NCI-H510A (cell line): ENCODE measurements at places on chromosomes 16 and 17.
A peak's percentile ranks its signal among the peaks of the same experiment; 100 is the strongest.

- DNase-seq = no peak
These were observed 734.0 kb downstream of the MAF start for GRCh38 chr16:78866521-78866920.

- DNase-seq = peak; percentile 70
These were observed 29.7 kb downstream of the RAI1 start for GRCh38 chr17:17710728-17711541.

- DNase-seq = no peak
These were observed 57.0 kb downstream of the BAIAP2 start for GRCh38 chr17:81091774-81092517.

DNA sequence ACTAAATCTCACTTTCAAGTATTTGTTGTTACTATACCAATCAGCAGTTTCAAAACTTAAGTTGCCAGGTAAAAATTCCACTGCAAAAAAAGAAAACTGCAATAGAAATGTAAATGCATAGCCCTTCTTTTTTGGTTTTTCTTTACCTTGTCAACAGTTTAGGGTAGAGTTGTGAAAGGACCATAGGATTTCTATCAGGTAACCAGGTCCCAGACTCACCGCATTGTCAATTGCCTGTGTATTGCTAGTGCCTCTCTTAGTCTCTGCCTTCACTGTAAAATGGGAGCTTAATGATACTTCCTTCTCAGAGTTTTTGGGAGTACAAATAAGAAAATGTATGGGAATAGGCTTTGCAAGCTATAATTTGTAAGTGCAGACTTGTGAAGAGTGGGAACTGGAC lies 145.0 kb downstream of the FTO start:
- no peak for DNase-seq

GRCh38 chr17:50132104-50132794 lies 2.3 kb upstream of the SAMD14 start:
- no peak for DNase-seq

GRCh38 chr17:71286625-71287024 lies 834.2 kb upstream of the SOX9 start:
- DNase-seq = no peak

DNA sequence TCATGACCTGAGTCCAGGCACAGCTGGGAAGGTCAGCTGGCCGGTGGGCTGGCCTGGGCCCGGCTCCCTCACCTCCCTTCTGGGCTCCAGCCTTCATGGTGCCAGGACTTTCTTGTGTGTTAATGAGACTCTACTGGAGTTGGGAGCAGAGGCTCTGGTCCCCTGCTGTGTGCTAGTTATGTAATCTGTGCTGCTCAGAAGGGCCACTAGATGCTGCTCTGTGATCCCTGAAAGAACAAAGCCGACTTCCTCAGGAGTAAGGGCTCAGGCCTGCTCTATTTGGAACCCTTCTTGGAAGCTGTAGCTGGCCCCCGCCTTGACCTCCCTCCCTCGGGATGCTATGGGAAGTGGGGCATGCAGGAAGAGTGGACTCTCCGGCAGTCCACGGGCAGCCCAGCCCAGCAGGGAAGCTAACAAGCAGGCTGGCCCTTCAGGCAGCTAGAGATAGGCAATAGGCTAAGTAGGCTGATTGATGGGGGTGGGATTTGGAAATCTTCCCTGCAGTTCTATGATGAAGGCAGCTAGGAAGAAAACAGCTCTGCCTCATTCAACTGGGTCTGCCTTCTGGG lies 3.3 kb upstream of the CDK5R1 start:
- peak; percentile 57 for DNase-seq

GRCh38 chr17:21295036-21295952 lies 10.8 kb downstream of the MAP2K3 start:
- DNase-seq = no peak

GRCh38 chr16:85372627-85373372 lies 240.3 kb upstream of the GSE1 start:
- DNase-seq = no peak

DNA sequence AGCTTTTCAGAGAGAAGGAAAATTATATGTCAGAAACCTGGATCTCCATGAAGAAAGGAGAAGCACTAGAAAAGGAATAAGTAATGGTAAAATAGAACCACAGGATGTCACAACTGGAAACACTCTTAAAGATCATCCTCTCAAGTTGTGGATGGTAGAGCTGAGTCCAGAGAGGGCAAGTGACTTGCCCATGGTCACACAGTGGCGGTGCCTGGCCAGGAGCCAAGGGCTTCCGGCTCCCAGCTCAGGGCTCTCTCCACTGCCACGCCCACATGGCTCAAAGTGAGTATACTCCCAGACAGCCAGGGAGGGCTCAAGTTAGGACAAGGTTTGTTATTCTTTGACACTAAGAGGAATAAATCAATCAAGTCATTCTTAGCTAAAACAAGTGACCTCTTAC lies 159.8 kb downstream of the COPRS start:
- DNase-seq = no peak

GRCh38 chr16:19265380-19265930 lies 20.1 kb upstream of the CLEC19A start:
- DNase-seq = no peak

DNA sequence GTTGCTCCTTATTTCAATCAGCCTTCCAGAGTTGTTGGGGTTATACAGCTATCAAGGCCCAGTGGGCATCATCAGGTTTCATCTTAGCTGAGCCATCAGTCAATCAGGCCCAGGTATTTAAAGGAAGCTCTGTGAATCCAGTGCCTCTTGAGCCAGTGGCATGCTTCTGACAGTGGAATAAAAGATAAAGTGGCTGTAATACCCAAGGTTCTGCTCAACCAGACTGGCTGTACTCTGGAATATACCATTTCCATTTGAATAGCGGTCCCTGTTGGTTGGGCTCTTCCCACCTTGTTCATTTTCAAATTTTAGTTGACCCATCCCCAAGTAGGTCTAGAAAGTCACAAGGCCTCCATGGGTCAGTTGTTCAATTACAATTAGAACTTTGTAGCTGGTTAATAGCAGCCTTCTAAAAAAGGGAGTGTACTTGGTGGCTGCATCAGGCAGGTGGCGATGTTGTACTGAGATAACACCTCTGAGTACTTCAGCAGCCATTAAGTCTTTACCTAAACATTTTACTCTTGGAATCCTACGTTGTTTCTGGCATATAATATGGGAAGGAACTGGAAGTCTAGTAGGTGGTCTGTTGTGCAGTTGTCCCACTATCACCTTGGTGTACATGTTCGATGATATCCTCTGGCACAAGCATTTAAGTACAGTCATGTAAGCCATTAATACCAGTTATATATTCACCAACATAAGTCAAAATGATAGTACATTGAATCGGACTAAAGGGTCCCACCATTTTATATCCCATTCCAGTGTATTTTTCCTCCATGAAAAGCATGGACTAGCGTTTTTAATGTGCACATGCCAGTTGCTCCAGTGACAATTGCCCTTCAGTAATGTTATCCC lies 294.1 kb downstream of the BCAS3 start:
- peak; percentile 11 for DNase-seq

GRCh38 chr16:47858333-47858982 lies 297.3 kb downstream of the ABCC12 start:
- no peak for DNase-seq

- DNase-seq = no peak
These were observed 2.2 kb upstream of the ATP6V0A1 start for GRCh38 chr17:42456223-42457106.

DNA sequence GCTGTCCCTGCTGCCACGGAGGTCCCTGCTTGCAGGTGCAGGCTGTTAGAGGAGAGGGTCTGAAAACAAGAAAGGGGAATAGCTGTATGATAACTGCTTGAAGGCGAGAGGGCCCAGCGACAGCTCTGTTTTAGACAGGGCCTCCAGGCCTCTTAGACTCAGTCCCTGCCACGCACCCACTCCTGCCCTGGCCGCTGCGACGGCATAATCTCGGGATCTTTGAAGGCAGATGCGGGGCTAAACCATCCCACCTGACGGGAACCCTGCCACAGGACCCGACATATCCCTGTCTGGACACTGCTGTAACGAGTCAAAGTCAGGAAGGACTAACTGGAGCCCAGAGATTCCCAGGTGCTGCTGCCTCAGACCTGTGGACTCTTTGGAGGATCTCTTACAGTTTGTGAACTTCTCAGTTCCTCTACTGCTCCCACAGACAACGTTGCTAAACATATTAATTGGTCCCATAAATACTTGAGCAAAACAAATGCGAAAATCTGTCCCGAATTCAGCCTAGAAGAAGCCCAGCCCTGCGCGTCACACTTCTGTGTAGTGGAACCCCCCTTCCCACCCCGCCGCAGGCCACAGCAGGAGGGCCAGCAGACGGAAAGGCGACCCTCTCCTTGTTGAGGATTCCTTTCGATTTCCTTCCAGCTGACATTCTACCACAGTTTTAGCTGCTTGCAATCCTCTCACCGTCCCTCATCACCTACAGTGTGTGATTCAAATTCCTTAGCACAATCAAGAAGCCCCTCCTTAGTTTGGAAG lies 998 bp upstream of the TMEM11 start:
- no peak for DNase-seq

GRCh38 chr16:69040144-69040909 lies 65.1 kb upstream of the HAS3 start:
- DNase-seq = no peak

DNA sequence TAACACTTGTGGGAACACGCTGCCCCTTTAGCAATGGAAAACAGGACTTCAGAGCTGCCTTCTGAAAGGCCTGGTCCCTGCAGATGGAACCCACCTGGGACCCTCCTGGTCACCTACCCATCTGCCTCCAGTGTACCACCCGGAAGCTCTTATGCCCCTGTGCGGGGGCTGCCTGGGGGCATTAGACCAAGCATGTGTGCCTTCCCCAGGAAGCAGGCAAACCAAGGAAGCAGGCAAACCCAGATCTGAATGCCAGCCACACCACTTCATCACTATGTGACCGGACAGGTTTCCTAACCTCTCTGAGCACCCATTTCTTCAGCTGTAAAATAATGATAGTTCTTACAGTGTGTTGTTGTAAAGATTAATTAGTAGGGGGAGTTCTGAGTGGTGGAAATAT lies 20.8 kb upstream of the LRRC37A3 start:
- DNase-seq = no peak

GRCh38 chr17:67582673-67583081 lies 135.1 kb upstream of the NOL11 start:
- DNase-seq = peak; percentile 89

DNA sequence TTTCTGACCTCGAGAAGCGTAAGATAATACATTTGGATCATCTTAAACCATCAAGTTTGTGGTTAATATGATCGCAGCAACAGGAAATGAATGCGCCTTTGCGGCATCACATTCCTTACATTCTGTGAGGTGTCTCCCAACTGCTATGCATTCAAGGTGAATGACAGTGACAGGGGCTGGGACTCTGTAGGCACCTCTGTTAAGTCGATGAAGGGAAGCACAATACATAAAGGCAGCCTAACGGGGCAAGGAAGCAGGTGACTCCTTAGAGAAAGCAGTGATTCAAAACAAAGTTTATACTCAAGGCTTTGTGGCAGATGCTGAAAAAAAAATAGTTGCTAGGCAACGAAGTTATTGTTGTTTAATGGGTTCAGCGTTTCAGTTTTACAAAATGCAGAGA lies 21.6 kb upstream of the EVPL start:
- no peak for DNase-seq

DNA sequence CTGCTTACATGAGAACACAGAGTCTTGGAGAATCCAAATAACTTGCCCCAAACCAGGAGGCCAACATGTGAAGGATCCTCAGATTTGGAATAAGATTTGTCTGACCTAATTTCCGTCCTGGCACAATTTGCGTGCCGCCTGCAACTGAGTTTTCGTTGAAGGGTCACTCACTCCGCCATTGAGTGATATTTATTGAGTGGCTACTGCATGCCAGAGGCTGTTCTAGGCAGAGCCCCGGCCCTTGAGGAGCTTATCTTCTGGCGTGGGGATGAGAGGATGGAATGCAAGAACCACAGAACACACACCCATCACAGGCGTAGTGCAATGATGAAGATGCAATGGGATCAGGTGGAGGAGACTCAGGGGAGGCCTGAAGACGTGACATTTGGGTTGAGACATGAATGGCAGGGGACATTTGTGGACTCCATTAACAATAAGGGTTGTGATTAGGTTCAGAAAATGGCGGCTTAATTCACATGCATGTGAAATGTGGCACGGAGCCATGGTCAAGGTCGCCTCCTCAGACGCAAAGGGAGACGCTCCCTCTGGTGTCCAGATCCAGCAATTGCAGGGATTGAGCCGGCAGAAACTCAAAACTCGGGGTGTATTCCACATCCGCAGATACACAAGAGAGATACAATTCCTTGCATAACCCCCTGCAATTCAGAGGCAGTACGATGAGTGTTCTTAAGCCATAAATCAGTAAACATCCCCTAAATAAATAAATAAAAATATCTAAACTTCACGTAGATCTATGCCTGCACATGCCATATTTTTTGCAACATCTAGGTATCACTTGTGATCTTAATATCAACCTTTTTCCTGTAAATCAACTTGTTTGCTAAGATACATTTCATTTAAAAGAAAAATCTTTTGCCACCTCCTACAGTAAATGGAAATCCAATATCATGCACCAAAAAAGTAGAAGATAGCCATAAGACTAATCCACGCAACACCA lies 57.9 kb upstream of the CACNG4 start:
- DNase-seq = peak; percentile 82

- no peak for DNase-seq
These were observed 3.9 kb upstream of the HEXIM1 start for GRCh38 chr17:45144199-45145034.

DNA sequence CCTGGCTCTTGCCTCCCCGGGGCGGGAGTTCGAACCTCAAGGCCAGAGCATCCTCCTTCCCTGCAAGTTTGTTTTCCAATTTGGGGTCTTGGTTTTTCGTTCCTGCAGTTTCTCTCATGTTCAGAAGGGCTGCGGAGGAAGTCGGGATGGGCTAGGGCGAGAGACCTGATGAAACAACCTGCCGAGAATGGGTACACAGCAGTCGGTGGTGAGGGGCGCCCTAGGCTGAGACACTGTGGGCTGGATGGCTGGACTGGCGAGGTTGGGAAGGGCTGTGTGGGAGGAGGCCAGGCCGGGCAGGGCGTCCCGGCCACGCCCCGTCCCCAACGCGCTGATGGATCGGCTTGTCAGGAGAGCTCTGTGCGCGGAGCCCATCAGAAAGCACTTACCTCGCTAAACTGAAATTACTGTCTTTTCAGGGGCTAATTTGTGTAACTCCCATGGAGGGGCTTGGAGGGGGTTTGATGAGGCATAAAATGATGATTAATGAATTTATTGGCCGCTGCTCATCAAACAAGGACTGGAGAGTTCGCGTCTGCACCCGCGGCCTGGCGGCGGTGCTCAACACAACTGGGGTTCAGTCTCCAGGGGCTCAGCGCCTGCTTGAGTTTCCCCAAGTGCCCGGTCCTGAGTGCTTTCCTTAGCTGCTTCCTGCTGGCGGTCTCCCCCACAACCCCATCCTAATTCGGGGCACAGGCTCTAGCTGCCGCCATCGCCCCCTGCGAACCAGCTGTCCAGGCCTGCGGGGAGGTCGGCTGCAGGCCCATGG lies 9.0 kb downstream of the IRX5 start:
- DNase-seq = no peak

- DNase-seq = peak; percentile 17
These were observed 7.5 kb downstream of the SRSF1 start for GRCh38 chr17:57999496-58000017.

GRCh38 chr16:89691231-89691985 lies 4.9 kb downstream of the CDK10 start:
- no peak for DNase-seq

- no peak for DNase-seq
These were observed 78.3 kb downstream of the TANGO6 start for GRCh38 chr16:68921637-68922036.

GRCh38 chr16:8530752-8531384 lies 59.4 kb downstream of the TMEM114 start:
- no peak for DNase-seq
